Hematopoietic multipotent progenitor cell (in vitro differentiated cells): ENCODE measurements at places on chromosomes 3 and 15. TPM values are rescaled to one million over a fixed set of nuclear protein-coding genes. Genes with fewer than 3 reads are reported as not detected.

Gene ECE2
- not detected for total RNA-seq

Gene RSL24D1
- total RNA-seq = 29.4 TPM

Gene CADPS
- total RNA-seq = not detected

Gene ST3GAL6
- 2.7 TPM for total RNA-seq

Gene CCDC80
- under 0.01 TPM for total RNA-seq

Gene PFN2
- total RNA-seq = 1.9 TPM

Gene TMIE
- under 0.01 TPM for total RNA-seq
